ENCODE measurements at places on chromosomes 6 and 20. TPM values are rescaled to one million over a fixed set of nuclear protein-coding genes. Genes with fewer than 3 reads are reported as not detected.

Gene HDGFL1
- not detected for total RNA-seq

Gene GGTLC1
- not detected for total RNA-seq

Gene HCRTR2
- total RNA-seq = not detected

Gene OSTM1
- total RNA-seq = 36.5 TPM

Gene TTK
- total RNA-seq = 4.4 TPM
